Activated CD8-positive, alpha-beta memory T cell treated with anti-CD3 and anti-CD28 coated beads for 1 hour (primary cell): ENCODE measurements at places on chromosomes 1 and 21.

DNA sequence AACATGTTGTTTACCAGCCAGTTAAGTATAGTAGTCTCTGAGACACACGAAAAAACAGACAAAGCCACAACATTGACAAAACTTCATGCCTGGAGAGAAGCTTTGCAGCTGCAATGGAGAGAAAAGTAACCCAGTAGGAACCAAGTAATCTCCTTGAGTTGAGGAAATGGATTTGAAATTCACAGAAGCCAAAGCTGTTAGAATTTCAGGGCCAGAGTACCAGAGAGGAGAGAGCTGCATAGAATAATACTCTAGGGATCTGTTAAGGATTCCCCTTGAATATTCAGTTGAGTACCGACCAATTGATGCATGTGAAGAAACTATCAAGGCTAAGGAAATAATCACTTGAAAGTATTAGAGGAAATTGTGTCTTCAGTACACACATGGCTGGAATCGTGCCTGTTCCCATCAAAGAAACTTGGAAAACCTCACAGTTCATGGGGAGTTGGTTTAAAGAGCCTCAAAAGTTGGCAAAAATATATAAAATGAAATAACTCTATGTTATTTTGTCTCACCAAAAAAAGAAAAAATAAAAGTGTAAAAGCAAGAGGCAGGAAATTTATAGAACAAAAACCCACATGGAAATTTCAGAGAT, 324.0 kb upstream of the NEGR1 start:
- no peak for DNase-seq

GRCh38 chr1:76463278-76463677, 388.7 kb downstream of the ST6GALNAC3 start:
- DNase-seq, result no peak

DNA sequence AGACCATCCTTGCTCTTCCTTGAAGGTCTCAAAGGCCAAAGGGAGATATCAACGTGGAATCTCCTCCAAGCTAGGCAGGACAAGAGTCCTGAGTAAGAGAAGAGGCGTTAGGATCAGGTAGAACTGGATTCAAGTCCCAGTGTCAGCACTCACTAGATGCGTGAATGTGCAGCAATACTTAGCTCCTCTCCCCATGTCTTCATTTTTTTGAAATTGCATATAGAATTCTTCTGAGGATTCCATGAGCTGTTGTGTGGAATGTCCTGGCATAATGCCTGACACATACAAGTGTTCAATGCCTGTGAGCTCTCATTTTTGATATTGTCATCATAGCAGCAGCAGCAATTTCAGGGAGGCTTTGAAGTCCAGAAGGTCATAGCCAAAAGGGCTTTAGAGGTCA, 333.2 kb downstream of the KCNH1 start:
- DNase-seq, result no peak

GRCh38 chr1:208203127-208203847, 40.9 kb downstream of the PLXNA2 start:
- DNase-seq, result no peak

DNA sequence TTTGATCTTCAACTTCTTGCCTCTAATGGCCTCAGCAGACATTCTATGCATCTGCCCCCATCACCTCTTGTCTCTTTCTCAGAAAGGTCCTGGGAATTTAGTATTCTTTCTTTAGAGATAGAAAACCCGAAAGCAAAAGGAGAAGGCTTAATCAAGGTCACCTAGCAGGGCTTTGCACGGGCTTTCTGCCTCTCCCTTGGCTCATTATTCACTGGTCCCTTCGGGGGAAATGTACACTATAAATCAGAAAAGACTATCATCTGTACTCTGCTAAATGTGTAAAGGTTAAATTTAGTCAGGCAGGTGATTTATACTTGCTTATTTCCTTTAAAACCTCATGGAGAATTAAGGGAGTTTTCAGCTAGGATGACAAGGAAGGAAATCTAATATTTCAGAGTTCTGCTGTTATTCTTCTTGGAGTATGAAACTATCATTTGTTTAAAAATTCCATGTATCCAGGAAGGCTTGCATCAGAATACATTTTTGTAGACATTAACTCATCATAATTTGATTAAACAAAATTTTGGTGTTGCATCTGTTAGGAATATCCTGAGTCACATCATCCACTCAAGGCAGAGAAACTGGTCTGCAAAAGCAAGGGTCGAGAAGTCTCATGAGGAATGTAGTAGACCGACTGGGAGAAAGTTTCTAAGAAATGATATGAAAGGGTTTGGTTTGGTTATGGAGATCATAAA, 124.6 kb downstream of the GABPA start:
- DNase-seq, result no peak

- no peak for DNase-seq
Observed at GRCh38 chr1:192224846-192225245, 66.6 kb downstream of the RGS18 start.

GRCh38 chr1:156283521-156283920, 604 bp upstream of the TMEM79 start:
- DNase-seq, result no peak

DNA sequence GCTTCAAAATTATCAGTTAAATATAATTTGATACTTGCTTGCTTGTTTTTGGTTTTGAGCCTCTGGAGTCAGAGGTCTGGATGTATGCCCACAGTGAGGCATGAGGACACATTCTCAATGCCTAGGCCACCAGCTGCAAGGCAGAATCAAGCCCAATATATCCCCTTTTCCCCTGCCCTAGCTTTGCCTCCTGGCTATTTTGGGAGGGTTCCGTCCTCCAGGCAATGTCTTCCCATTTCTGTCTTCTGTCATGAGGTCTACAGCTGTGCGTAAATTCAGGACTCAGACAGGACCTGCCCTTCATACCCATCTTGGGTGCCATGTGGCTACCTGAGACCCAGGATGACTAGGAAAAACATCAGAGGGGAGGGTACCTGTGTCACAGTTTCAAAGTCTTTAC, 19.2 kb downstream of the NRDC start:
- DNase-seq, result no peak

- DNase-seq, result no peak
Observed at GRCh38 chr1:28244549-28245251, 8.8 kb downstream of the ATP5IF1 start.

DNA sequence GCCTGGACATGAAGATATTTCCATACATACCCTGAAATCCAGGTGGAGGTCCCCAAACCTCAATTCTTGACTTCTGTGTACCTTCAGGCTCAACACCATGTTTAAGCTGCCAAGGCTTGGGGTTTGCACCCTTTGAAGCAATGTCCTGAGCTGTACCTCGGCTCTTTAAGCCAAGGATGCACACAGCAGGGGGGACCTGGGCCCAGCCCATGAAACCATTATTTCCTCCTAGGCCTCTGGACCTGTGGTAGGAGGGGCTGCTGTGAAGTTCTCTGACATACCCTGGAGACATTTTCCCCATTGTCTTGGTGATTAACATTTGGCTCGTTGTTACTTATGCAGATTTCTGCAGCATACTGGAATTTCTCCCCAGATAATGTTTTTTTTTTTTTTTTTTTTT, 184.3 kb upstream of the RGS18 start:
- DNase-seq, result no peak

DNA sequence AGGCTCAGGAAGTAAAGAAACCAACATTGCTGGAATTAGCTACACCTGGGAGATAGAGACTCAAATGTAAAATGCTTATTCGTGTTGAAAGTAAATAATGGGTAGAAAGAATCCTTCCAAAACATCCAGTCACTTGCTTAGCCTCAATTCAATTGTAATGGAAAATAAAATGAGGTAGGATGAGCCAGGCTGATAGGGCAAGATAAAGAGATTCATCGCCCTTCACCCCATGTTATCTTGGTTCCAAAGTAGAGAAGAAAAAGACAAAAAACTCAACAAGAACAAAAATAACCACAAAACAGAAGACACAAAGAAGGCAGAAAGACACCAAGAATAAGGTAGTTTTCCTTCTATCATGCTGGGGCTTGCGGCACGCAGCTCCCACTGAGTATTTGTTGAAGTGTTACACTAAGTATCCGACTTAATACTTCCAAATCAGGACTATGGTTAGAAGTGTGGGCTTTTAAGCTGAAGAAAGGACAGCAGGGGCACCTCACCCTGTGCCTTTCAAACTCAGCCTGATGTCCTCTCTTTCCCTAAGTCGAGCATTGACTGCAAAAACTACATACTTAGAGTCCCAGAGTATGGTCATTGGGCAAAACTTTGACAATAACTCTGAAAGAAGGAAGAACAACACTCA, 202.1 kb downstream of the VAV3 start:
- no peak for DNase-seq

- DNase-seq, result no peak
Observed at GRCh38 chr1:30880678-30881318, 27.8 kb downstream of the SDC3 start.

- no peak for DNase-seq
Observed at GRCh38 chr1:1325288-1326074, 879 bp downstream of the CPTP start.
